ENCODE measurements at places on chromosomes 2 and 18. TPM values are rescaled to one million over a fixed set of nuclear protein-coding genes. Genes with fewer than 3 reads are reported as not detected.

The KCNE4 gene
- not detected for total RNA-seq

The DQX1 gene
- 0.59 TPM for total RNA-seq

The C2orf15 gene
- 3.3 TPM for total RNA-seq

The IL36G gene
- total RNA-seq, result not detected

- DNase-seq, result no peak
Observed at GRCh38 chr2:41764919-41765318, 282.9 kb upstream of the PKDCC start.

DNA sequence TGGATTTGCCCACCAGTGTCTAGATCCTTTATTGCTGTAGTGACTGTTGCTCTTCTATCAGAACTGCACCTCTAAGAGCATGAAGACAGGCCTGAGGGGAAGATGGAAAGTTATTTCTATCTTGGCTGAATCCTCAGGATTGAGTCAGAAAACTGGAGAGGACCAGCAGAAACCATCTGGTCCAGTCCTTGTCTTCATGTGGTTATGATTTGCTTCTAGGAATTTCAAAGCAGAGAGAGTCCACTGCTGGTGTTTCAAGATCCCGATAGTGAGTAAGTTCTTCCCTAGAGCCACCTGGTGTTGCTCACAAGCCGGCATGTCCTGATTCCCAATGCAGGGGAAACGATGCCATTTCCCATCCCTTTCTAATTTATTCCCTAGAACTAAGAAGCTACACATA lies 84.2 kb downstream of the NCKAP5 start:
- DNase-seq, result no peak

DNA sequence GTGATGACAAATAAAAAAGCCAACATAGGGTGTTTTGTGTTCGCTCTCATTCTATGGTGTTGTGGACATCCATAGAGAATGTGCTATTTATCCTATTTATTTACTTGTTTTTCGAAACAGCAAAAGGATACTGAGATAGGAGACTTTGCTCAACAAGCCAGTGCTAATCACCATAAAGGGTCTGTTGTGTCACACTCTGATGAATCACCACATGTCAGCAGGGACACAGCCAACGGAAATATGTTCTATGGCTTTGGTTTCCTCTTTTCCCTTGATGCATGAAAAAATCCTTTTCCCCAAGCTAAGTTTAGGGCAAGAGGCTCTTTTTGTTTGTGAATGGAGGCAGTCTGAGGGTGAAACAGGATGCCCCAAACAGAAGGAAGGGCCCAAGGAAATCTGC lies 154.3 kb downstream of the RNF152 start:
- DNase-seq, result no peak

DNA sequence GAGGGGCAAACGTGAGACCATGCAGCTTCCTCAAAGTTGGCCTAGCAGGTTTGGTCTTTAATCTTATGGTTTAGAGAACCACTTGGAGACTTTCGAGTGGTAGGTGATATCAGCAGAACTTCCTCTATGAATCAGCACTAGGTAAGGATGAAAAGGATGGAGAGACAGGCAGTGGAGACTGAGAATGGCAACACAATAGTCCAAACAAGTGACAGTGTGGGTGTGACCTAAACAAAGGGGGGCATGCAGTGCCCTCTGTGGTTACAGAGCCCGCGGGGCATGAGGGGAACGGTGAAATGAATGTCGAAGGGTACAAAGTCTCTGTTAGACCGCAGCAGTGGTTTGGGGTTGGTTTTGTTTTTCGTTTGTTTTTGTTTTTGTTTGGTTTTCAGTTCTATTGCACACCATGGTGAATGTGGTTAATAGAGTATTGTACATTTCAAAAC lies 143.9 kb downstream of the L3MBTL4 start:
- DNase-seq, result no peak

GRCh38 chr2:185880396-185880795 lies 141.8 kb downstream of the FSIP2 start:
- DNase-seq, result no peak

- DNase-seq, result no peak
Observed at GRCh38 chr18:78309307-78309706, 670.3 kb upstream of the SALL3 start.

Data from naive thymus-derived CD4-positive, alpha-beta T cell (primary cell).